ENCODE measurements at places on chromosomes 12 and 14.
A peak's percentile ranks its signal among the peaks of the same experiment; 100 is the strongest.

GRCh38 chr14:105343194-105343593 lies 28.6 kb downstream of the PACS2 start:
- no peak for DNase-seq

DNA sequence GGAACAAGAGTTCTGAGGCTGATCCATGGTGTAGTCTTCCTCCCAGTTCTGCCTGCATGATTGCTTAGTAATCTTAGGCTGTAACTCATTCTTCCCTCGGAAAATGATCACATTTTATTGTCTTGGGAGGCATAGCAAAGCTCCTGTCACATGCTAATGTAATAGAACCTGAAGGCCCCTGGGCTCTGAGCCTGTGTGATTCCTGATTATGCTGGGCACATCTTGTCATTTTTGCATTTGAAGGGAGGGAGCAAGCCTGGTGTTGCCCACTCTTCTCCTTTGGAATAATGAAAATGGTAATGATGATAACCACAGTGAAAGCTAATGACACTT lies 215.4 kb downstream of the MSRB3 start:
- DNase-seq = no peak

- DNase-seq = no peak
Measured at GRCh38 chr14:99936056-99936455, 129.2 kb upstream of the EVL start.

GRCh38 chr14:90632871-90633270 lies 183.4 kb downstream of the TTC7B start:
- no peak for DNase-seq

DNA sequence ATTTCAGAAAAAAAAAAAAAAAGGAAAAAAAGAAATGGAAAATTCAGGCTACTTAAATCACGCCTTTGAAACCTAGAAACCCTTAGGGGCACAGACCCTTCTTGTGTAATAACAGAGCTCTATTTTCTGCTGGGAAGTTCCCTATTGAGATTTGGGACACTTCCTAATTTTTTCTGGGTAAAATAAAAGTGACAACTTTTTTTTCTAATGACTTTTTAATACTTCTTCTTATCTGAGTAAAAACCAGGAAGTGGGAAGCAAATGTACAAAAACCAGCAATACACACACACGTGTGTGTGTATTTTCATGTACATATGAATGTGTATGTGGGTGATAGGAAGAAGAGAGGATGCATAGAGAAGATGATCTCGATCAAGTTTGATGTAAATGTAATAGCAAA lies 35.8 kb downstream of the ETV6 start:
- DNase-seq = no peak

GRCh38 chr14:84987042-84987441 lies 542.9 kb upstream of the FLRT2 start:
- DNase-seq = no peak

GRCh38 chr12:132761032-132761920 lies at the start of gene ANKLE2:
Gene ANKLE2 (minus strand): TSS chr12:132761832. CDS start chr12:132761798, 34 bp downstream.
- peak; percentile 40 for DNase-seq

- DNase-seq = no peak
Measured at GRCh38 chr12:73589220-73589619, 948.4 kb upstream of the ATXN7L3B start.

GRCh38 chr14:77613201-77613600 lies 3.2 kb downstream of the SPTLC2 start:
- no peak for DNase-seq

GRCh38 chr12:14995583-14996425 lies 23.0 kb downstream of the PDE6H start:
- DNase-seq = no peak

DNA sequence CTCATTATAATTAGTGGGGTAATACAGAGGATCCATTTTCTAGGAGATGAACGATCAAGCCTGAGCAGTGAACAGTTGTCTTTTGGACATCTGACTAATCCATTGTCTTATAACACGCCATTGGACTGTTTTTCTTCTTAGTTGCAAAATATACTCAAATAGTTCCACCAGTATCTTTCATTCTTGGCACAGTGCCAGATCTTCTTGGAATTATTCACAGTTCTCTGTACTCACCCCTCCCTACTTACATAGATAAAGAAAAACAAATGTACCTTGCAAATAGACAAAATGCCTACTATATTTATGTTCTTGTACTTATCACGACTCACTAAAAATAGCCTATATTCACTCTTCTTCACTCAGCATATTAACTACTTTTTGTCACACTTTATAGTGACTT lies 3.8 kb downstream of the CBLN3 start:
- DNase-seq = no peak

- DNase-seq = no peak
Measured at GRCh38 chr14:39426605-39427004, 5.6 kb downstream of the FBXO33 start.

- no peak for DNase-seq
Measured at GRCh38 chr12:78483767-78484315, 380.7 kb upstream of the SYT1 start.

DNA sequence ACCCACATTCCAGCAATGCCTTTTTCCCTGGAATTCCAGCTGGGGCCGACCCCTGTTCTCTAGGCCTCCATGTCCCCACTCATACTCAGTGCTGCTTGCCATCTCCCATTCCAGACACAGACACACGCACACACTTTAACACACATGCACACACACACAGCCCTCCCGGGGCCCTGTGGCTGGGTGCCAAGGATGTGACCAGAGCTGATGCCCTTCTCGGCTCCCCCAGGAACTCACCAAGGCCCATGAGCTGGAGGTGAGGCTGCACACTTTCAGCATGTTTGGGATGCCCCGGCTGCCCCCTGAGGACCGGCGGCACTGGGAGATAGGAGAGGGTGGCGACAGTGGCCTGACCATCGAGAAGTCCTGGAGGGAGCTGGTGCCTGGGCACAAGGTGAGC lies 4.3 kb downstream of the PLEKHG6 start:
- no peak for DNase-seq

- DNase-seq = no peak
Measured at GRCh38 chr12:107397890-107398500, 287.6 kb upstream of the PWP1 start.

- no peak for DNase-seq
Measured at GRCh38 chr14:79093531-79093930, 923.4 kb downstream of the NRXN3 start.

GRCh38 chr12:11723993-11724392 lies 74.5 kb downstream of the ETV6 start:
- no peak for DNase-seq

DNA sequence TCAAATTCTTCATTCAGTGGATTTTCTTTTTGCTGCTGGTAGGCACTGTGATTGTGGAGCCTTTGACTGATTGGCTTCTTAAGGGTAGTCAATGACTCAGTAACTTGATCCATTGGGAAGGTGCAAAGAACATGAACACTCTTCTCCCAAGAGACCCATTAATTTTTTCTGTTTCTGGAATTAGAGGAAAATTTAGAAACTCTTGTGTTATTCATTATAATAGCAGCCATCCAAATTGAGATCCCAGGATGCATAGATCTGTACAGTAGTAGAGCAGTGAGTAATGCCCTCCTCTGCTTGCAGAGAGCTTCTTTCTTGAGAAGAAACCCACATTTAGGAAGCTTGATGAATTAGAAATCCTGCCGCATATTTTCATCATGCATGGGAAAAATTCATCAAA lies 63.9 kb downstream of the MYRFL start:
- DNase-seq = no peak

DNA sequence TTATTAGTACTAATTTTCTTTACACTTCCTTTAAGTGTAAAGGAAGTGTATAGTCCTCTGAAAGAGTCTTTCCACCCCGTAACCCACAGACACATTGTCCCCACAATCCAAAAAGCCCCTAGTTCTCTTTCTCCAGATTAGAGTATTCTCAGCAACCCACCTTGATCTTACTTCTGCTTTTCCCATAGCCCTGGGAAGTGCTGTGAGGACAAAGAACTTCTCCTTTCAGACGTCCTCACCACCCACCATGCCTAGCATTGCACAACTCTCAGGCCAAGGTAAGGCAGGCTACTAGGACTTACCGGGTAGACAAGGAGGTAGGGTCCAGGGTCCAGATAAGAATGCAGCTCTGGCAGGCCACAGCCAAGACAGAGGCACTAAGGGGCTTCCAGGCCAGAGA lies 7.4 kb downstream of the AAAS start:
- DNase-seq = no peak

DNA sequence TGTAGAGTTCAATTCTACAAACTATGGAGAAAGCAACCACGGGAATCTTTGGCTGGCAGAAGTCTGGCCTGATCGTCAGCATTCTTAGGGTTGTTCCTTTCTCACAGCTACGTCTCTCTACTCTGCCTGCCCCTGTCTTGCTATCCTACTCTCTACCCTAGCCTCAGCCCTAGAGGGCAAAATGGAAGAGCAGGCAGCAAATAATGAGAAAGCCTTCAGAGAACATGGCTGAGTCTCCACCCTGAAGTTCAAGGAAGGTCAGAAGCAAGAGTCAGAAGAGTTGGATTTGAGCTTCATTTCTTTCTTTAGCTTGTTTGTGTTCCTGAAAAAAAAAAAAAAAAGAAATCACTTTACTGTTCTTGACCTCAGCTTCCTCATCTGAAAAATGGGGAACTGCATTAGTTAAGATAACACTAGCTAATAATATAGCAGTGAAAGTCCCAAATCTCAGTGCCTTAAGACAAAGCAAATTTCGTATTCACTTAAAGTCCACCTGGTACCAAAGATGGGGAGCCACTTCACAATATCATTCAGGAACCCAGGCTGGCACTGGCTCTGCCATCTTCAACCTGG lies 50.2 kb upstream of the CCND2 start:
- DNase-seq = no peak

GRCh38 chr12:92571844-92572543 lies 130.8 kb upstream of the PLEKHG7 start:
- no peak for DNase-seq

DNA sequence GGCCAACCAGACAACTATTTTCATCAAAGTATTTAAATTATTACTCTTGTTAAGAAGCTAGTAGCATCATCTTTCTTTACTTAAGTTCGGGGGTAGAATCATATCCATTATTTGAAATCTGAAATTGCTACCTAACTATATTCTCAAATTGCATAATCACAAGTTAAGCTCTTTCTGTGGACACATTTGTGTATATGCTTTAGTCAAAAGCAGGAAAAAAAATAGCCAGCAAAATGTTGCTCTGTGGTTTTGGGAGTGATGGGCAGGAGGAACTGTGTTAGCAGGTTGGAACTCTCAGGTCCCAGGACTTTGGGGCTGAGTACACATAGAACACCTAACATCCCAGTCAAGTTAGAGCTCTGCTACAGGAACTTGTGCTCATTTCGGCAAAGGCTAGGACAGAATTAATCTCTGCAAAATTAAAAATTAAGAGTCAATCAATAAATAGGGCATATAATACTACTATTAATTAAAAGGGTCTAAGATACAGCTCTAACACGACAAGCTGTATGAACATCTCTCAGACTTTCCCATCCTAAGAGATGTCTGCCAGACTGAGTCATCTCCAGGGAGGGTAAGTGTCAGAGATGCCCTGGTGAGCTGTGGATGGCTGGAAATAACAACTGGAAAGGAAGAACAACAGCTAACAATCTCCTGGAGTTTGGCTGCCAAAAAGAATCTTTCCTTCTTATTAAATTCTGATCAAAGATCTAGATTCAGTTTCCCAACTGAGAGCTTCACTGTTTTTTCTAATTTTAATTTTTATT lies 203.5 kb upstream of the GZMB start:
- no peak for DNase-seq

DNA sequence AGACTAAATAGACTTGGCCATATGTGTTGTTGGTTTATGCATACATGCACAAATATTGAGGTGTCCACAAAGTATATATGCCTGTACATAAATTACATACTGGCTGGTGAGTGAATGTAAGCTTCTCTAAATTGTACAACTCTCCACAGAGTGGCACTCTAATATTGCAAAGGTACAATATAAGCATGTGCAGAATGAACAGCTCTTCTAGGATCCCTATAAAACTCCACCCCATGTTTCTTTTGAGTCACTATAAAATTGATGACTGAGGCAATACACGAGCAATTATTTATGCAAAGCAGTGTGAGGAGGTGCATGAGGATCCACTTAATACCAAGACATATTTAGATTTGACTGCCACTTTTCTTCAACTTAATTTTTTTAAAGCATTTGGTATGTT lies 172.2 kb downstream of the NAV3 start:
- no peak for DNase-seq

- no peak for DNase-seq
Measured at GRCh38 chr14:31080484-31080883, 54.3 kb upstream of the STRN3 start.

- DNase-seq = no peak
Measured at GRCh38 chr14:33587791-33588190, 363.1 kb downstream of the EGLN3 start.

DNA sequence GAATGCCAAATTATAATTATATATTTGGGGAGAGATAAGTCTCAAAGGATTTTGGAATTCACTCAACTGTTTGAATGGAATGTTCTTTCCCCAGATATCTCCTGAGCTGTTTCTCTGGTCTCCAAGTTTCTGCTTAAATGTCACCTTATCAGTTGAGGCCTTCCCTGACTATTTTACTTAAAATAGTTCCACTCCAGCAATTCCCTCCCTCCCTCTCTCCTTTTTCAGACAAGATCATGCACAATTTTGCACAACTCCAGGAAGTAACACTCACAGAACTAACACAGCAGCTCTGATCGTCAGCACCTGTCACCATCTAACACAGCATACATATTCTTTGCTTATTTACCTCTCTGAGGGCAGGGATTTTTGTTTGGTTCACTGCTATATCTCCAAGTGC lies 12.5 kb downstream of the BTG1 start:
- no peak for DNase-seq

DNA sequence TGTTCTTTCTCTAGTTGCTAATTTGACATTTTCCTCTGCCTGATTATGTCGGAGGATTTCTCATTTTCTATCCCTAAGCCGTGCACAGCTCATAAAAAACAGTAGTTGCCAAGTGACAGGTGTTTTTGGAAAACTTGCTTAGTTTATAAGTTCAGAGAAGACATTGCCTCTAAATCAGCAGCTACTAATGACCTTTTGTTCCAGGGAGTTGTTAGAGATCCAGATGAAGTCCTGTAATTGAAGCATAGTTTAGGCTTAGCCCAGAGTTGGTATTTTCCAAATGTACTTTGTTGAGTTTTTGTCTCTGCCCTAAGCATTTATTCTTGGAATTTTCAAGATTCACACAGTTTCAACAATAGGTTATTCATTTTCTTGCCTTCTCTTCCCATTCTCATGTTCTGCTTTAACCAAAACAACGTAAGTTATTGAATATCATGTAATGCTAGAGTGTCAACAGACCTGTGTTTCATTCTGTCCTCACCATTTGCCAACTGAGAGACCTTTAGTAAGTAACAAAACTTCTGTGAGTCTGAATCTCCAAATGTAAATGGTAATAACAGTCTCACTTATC lies 110.0 kb upstream of the SLCO1C1 start:
- DNase-seq = no peak

All from stimulated activated CD4-positive, alpha-beta T cell treated with anti-CD3 and anti-CD28 coated beads, Interleukin-15, amount 100 ng/mL, for 1 hour (primary cell).